ENCODE measurements at places on chromosomes 2 and 18.

DNA sequence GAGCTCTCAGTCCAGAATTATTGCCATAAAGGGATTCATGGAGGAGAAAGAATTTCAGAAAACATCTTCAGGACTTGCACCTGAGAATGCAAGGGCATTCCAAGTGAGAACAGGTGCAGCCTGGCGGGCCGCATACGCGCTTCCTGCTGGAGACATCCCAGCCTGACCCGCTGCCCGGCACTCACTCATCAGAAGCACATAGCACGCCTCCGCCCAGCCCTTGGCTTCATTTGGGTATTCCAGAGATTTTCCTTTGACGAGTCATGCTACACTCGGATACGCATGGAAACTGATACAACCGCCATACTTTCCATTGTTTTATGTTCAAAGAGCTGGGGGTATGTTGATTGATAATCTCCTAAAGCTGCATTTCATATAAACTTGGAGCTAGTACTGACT lies 228.0 kb upstream of the ID2 start:
- DNase-seq, result no peak

GRCh38 chr18:67932271-67932670 lies 415.8 kb upstream of the DSEL start:
- DNase-seq, result no peak

DNA sequence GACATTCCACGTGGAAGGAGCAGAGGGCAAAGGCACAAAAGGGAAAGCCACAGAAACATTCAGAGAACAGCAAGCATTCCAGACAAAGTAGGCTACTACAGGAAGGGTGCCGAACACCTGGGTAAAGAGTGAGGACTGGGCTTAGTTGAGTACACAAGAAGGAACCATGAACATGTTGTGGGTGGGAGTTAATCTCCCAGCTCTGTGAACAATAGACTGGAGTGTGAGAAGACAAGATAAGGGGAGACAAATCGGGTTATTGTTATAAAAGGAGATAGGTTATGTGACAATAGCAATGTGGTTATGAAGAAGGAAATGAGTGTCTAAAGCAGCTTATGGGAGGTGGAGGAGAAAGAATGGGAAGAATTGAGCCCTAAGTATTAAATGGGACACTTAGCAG lies 70.0 kb downstream of the DPP4 start:
- no peak for DNase-seq

DNA sequence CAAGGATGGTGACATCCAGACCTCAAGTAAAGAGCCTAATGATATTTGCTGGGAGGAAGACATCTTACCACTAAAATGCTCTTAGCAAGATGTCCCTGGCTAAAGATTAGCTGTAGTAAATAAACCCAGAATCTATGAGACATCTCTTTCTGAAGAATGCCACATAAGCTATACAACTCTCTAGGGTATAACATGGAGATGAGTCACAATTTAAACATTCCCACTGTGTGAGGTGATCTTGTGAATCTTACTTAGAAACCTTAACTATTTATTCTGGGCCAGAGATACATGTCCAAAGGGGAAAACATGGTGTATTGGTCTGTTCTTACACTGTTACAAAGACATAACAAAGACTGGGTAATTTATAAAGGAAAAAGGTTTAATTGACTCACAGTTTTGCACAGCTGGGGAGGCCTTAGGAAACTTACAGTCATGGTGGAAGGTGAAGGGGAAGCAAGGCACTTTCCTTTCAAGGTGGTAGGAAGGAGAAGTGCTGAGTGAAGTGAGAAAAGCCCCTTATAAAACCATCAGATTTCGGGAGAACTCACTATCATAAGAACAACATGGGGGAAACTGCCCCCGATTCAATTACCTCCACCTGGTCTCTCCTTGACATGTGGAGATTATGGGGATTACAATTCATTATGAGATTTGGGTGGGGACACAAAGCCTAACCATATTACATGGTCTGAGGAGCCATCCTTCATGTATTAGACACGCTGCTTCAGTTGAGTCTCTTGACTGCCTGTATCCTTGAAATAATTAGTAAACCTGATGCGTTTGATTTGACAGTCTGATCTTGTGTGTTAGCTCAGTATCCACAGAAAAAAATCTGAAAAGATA lies 17.1 kb downstream of the KRCC1 start:
- DNase-seq, result no peak

DNA sequence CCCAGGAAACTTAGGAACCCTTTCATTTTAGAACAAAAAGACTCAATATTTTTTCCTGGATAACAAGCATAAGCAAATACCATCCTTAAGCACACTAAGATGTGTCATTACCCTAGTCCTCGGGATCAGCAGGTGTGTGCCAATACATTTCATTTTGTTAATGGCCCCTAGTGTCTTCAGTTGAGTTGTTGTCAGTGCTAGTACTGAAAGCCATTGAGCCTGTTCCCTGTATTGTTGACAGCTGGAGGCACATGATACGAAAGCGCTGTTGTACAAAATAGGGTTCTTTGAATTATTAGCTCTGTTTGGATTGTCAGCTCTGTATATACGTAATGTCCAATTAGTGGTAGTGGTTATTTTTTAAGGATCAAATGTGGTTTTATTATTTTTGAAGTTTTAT lies 29.5 kb downstream of the VAPA start:
- DNase-seq, result no peak

- no peak for DNase-seq
Measured at GRCh38 chr18:25033747-25034471, 318.1 kb downstream of the ZNF521 start.

DNA sequence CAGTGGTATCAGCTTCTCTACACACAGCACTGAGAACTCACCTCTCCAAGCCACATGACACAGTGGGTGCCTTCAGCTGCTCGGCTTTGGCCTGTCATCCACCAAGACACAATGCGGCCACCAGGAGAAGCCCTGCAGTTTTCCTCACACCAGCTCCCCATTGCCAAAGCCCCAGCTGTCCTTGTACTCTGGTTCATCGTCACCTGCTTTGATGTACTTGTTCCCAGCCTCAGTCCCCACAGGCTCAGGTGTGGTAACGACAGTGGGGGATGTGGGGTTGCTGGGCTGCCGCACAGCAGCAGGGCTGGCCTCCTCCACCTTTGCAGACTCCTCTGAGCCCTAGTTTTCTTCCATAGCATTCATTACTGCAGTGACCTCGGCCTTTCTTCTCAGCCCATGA lies 387.3 kb downstream of the MEIS1 start:
- no peak for DNase-seq

GRCh38 chr2:168355779-168356476 lies 100.1 kb upstream of the CERS6 start:
- no peak for DNase-seq

DNA sequence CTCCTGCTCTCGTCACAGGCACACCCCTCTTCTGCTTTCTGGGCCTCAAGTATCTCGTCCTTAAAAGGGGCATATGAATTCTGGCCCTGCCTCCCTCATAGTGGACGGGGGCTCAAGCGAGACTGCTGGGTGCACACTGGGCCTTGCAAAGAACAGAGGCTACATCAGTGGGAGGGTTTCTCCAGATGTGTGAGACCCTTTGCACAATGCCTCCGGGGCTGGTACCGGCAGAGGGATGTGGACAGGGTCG lies 25.0 kb downstream of the CRACDL start:
- DNase-seq, result no peak

DNA sequence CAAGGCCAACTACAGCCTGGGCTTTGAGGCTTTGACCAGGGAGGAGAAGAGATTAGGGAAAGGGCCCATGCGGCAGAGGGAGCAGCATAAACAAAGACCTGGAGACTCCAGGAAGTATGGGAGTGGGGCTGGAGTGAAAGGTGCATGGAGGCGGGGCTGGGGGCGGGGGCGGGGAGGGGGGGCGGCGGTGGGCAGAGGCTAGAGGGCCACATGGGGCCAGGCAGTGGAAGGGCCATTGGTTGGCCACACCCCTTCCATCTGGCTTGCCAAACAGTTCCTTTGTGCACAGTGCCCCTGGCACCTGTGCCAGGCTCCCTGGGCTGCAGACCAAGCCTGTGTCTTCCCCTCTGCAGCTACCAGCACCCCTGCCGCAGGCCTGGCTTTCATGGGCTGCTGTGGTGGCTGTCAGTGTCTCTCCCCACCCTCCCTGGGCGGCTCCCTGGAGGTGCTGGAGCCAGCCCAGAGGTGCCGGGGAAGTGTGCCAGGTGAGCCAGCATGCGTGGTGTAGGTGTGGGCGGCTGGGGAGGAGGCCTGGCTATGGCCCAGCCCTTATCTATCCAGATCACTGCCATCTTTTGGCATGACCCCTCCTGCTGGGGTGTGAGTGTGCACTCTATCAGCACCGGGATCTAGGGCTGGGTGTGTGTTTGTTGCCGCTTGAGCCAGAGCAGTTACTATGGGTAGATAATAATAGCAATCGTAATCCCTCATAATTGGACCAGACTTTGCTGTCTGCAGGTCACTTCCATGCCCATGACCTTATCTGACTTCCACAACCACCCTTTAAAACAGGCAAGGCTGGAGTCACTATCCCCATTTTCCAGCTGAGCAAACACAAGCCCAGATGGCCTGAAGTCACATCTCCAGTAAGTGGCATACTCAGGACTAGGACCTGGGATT lies 30.5 kb downstream of the DNMT3A start:
- DNase-seq, result no peak

DNA sequence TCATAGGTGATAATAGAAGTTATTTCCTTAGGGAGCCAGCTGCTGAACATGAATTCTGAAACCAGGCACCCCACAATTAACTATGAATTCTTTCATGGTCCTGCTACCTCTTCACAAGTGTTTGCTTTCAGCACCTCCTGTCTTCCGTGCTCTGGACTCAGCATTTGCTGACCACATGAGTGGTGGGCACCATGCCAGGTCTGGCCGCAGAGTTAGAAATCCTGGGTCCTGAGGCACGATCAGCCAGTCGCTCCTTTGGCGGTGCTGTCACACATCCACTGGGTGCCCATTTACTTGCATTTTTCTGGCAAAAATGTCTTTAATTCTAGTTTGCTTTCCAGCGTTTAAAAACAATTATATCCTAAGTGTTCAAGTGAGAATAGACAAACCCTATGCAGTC lies 196.4 kb upstream of the PXDN start:
- DNase-seq, result no peak

- no peak for DNase-seq
Measured at GRCh38 chr2:218990612-218991011, 2.6 kb downstream of the CRYBA2 start.

- DNase-seq, result no peak
Measured at GRCh38 chr2:41989501-41990180, 58.2 kb upstream of the PKDCC start.

- DNase-seq, result no peak
Measured at GRCh38 chr2:223786236-223786635, 51.1 kb downstream of the AP1S3 start.

- no peak for DNase-seq
Measured at GRCh38 chr18:36901277-36901701, 72.4 kb downstream of the KIAA1328 start.

- no peak for DNase-seq
Measured at GRCh38 chr2:68687018-68687417, 43.6 kb downstream of the PROKR1 start.

- no peak for DNase-seq
Measured at GRCh38 chr2:135130751-135131150, 78.7 kb downstream of the RAB3GAP1 start.

GRCh38 chr2:159712929-159713420 lies 669 bp downstream of the MARCHF7 start:
- no peak for DNase-seq

DNA sequence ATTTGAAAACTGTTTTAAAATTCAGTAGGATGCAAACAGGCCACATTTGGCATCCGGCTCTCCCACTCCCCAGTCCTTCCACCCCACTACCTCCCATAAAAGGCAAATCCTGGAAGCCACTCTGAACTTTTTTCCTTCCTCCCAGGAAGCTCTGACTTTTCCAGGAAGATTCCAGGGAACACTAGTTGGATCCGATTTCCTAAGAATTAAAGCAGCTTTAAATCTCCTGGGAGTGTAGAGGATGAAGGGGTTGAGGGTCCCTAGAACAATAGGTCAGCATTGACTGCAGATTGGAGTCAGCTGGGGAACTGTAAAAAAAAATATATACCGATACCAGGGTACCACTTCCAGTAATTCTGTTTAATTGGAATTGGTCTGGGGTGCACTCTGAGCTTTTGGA lies 76.9 kb downstream of the CRIM1 start:
- DNase-seq, result no peak

DNA sequence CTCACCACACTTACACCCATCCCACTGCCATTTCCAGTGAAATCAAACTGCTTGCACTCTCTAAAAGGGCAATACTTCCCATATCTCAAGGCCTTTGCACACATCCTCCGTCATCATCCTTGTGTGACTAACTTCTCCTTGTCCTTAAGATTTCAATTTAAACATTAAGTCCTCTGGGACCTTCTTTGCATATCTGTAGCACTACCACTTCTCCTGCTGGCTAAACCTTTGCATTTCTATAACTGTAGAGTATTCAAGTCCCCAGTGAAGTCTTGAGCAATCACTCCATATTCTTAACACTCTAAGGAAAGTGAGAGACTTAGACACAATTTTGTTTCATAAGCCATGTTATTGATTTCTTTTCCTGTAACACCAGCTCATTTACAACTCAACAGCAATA lies 136.8 kb upstream of the EPHA4 start:
- no peak for DNase-seq

DNA sequence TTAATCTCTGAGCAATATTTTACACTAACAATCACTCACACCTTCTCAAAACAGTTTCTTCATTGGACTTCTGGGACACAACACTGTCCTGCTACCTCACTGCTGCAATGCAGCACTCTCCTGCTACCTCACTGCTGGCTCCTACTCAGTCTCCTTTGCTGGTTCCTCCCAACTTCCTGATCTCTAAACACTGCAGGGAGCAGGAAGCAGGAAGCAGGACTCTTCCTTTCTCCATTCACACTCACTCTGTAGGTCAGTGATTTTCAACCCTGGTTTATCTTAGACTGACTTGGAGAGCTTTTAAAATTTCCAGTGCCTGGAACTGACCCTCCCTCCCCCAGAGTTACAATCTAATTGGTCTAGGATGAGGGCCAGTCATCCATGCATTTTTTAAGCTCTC lies 243.4 kb upstream of the RBBP8 start:
- DNase-seq, result no peak

GRCh38 chr2:110978756-110979470 lies 141.8 kb upstream of the BCL2L11 start:
- no peak for DNase-seq

DNA sequence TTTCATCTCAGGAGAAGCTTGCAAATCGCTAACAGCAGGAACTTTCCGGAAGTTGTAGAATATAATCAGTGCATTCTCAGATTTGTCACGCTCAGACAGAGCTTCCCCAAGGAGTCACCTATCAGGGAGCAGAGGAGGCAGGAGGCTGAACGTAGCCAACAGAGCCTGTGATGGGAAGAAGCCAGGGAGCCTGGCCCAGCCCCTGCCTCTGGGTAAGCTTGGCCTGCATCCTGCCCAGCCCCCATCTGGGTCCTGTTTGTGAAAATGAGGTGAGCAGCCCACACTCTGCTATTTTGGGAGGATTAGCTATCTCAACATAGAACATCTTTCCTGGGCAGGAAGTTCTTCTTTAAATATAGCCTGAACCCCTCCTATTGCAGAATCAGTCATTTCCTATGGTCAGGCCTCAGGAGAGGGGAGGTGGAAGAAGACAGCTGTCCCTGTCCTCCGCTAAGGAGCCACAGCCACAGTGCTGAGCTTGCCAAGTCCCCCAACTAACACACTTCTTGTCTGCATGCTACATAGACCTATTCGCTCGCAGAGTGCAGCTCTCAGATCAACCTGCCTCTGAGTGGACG lies 19.2 kb upstream of the PKDCC start:
- no peak for DNase-seq

Measured in left hindlimb (tissue), 1 donor.